NCI-H1105 treated with DMSO at 0.1 percent for 48 hours (cell line): ENCODE measurements at places on chromosomes 4 and X.

- DNase-seq, result no peak
Measured at GRCh38 chr4:75834772-75835154, 67.5 kb downstream of the PPEF2 start.

DNA sequence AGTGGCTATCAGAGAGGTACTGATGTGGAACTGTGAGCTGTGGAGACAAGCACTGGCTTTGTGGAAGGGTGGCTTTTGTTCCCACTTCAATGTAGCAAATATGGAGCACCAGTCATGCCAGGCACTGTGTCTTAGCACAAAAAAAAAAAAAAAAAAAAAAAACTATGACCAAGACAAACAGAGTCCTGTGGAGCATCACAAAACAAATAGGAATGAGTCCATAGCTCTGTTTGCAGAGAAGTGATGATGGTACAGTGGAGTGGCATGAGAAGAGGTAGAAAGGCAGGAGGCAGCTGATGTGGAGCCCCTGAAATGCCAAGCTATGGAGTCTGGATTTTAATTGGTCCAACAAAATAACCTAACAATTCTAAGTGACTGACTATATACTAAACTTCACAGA is 116.9 kb downstream of the RAB28 start:
- DNase-seq, result no peak

GRCh38 chr4:83129264-83129663 is 14.7 kb upstream of the PLAC8 start:
- DNase-seq, result no peak

DNA sequence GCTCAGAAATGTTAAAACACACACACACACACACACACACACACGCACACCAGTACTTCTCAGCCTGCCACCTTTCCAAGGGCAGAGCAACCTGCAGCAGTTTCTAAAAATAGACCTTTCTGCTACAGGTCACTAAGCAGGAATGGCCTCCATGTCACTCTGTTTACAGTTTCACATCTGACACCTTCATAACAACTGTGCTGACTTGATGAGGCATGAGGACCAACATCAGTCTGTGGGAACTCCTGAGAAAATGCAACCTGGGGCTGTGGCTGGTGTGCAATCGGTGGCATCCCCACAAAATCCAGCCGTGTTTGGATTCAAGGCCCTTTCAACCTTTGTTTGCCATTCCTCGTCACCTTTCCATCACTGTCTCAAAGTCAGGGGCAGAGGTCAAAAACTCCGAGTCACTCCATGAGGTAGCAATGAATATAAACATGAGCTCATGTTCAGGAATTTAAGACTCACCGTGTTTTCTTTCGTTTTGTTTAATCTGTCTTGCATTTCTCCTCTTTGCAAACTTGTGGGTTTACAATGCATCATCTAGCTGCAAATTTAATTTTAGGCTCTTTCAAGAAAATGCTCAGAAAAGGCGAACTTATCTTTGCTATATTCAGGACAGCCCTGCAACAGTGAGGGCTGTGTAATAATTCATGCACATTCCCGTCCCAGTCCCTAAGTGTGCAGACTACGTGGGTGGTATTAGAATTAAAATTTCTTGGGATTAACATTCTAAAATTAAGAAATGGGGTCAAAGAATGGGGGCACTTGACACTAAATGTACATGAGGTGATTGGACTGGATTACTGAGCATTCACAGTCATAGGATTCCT is 135.3 kb downstream of the SHROOM3 start:
- no peak for DNase-seq

- no peak for DNase-seq
Measured at GRCh38 chr4:153207027-153207426, 2.8 kb downstream of the TRIM2 start.

GRCh38 chr4:7395645-7396044 is 39.1 kb downstream of the PSAPL1 start:
- no peak for DNase-seq

DNA sequence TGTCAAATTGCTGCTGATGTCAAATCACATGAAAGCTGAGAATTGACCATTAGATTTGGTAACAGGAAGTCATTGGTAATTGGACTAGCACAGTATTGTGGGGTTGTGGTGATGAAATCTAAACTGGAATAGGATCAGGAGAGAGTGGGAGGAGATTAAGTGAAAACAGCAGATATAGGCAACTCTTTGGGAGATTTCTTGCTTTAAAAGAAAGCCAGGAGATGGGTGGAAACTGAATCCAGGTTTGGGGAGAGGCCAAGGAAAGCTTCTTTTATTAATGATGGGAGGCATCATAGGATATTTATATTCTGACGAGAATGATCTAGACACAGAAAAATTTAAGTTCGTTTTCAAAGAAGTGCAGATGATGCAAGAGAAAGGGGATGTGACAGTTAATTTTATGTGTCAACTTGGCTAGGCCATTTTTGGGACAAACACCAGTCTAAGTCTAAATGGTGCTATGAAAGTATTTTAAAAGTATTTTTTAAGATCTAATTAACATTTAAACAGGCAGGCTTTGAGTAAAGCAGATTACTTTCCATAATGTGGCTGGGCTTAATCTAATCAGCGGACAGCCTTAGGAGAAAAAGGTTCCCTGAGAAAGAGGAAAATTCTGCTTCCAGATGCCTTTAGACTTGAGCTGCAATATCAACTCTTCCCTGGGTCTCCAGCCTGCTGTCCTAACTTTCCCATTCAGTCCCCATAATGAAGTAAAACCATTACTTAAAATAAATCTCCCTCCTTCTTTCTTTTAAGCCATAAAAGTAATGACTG is 24.7 kb downstream of the SEC24D start:
- DNase-seq, result no peak

DNA sequence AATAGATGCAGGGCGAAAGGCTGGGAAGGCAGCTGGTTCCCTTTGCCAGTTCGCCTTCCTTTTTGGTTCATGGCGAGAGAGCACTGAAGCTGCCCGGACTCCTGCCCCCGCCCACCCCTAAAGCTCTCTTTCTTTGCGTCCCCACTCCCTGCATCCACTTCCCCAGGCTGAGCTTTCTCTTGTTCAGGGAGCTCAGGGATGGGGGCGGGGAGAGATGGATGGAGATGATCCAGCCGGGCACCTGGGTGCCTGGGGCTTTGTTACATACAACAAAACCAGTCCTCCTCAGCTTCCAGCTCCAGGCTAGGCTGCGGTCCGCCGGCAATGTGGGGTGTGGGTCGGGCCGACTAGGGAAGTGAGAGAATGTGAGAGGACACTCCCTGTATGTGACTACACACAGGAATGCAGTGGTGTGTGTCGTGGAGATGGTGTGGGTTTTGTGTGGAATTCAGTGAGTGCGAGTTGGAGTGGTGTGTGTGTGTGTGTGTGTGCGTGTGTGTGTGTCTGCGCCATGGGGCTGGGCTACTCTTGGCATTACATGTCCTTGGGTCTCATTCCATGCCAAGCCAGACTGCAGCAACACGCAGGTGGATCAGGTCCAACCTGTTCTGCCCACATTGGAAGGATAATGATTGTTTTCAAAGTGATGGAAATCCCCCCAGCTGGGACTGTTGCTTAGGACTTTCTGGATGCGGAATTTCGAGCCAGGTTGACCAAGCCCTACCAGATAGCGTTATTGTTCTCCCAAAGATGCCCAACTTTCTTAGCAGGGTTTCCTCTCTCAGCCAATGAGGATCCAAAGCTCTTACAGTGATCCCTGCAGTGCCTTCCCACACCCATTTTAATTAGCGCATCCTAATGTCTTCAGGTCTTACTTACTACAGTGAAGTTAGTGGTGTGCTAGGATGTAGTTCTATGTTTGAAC is 149.4 kb upstream of the CHRDL1 start:
- DNase-seq, result peak; percentile 57

DNA sequence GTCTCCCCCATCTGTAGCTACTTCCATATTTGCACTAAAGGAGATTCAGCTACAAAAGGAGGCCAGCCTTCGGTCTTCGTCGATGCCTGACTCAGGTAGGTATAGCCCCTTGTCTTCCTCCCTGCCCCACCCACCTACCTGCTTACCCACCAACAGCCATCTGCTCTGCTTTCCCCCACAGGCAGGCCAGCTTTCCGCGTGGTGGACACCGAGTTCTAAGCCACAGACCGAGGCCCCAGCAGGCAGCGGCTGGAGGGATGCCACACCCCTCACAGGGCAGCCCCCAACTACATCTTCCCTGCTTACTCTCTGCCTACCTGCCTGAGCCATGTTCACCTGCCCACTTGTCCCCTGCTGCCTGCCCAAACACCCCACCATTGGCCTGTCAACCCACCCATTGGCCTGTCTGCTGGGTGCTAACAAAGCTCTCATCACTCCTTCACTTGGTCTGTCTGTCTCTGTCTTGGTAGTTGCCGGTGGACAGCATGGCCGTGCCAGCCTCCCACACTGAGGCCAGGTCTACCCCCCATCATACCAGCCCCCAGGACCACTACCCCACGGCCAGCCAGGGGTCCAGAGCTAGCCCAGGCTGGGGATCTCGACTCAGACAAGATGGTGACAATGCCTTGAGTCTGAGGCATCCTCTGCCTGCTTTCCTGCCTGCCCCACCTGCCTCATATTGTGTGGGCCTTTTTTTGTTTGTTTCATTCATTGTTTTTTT is 4.1 kb upstream of the USP11 start:
- no peak for DNase-seq

GRCh38 chrX:129318375-129318774 is 204.9 kb downstream of the SMARCA1 start:
- DNase-seq, result peak; percentile 12

DNA sequence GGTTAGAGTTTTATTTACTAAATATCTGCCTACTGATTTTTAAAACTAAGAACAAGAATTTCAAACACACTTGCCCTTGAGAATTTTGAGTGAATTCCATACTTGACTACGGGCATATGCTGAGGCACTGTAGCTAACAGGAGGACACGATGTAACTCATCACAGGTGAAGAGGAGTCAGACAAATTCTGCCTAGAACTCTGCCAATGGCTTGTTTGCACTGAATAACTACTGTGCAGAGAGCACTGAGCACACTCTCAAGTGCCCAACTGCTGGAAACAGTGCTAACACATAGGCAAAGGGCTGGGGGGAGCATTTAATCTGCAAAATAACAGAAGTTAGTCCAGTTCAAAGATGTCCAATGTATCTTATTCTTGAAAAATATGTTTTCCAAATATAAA is 104.4 kb downstream of the WDFY3 start:
- no peak for DNase-seq

DNA sequence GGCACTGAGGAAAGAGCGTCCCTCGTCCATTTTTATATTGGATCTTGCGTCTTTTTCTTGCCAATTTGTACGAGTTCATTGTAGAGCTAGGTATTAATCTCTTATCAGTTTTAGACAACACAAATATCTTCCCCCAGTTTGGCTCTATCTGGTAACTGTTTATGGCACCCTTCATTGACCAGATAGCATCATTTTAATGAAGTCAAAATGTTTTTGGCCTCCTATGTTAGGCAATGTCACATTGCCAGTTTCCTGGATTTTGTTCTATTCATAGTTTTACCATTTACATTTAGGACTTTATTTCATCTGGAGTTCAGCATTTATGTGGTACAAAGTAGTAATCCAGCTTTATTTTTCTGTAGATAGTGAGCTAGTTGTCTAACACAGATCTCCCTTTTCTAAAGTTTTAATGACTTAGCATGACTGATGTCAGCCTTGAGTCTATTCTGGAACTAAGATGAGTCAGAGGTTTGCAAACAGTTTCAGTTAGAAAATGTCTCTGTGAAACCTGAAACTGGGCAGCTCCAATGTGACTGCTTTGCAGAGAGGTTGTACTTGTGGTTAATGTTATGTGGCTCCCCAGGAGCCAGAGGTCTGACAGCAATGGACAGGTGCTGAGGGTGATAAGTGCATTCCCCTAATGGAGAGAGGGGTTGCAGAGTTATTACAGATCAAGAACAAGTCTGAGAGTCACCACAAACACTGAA is 5.3 kb upstream of the STBD1 start:
- DNase-seq, result no peak

DNA sequence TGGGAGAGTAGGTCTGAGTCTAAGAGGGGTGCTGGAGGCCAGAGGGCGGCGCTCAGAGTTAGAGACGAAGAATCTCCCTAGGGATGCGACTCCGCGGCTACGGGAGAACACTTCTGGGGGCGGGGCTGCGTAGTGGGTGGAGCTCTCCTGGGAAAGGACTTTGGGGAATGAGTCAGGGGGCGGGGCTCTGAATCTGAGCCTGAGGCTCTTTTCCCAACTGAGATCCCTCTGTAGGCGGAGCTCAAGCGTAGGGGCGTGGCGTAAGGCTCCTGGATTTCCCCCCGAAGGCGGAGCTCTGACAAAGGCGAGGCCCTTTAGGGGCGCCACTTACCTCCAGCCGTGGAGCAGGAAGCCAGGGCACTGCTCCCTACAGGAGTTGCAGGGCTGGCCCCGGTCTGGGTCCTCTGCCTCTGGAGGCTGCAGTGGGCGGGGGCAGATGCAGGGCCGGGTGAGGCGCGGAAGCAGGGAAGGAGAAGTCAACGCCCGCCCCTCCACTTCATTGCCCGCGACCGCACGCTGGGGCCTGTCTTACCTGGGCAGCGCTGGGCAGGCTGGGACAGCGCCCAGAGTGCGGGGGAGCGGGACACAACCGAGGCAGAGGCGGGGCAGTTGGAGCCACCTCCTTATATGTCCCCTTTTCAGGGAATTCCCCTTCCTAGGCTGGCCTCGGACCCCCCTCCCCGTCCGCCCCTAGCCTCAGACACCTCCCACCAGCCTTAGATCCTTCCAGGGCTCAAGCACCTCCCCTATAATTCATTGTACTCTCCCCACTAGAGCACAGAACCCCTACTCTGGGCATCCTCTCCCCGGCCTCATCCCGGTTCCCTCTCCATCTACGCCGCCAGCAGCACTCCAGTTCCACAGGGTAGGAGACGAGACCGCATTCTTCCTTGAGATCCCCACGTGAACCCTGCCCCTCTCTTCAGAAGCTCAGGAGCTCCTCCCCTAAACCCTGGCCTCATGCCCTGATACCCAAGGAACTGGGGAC is 1.6 kb downstream of the PRICKLE3 start:
- DNase-seq, result peak; percentile 79

DNA sequence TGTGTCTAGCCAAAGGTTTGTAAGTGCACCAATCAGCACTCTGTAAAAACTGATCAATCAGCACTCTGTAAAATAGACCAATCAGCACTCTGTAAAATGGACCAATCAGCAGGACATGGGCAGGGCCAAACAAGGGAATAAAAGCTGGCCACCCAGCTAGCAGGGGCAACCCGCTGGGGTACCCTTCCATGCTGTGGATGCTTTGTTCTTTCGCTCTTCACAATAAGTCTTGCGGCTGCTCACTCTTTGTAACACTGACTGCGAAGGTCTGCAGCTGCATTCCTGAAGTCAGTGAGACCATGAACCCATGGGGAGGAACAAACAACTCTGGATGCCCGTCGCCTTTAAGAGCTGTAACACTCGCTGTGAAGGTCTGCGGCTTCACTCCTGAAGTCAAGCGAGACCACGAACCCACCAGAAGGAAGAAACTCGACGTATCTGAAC is 14.3 kb downstream of the HNRNPDL start:
- DNase-seq, result no peak

- no peak for DNase-seq
Measured at GRCh38 chrX:29555465-29556091, 659.8 kb upstream of the MAGEB2 start.

GRCh38 chr4:80071604-80072227 is 1.3 kb downstream of the ANTXR2 start:
- no peak for DNase-seq

GRCh38 chr4:164931551-164932324 is 45.7 kb downstream of the TRIM61 start:
- DNase-seq, result no peak
